ENCODE measurements at places on chromosomes 7 and 10.
A peak's percentile ranks its signal among the peaks of the same experiment; 100 is the strongest.

DNA sequence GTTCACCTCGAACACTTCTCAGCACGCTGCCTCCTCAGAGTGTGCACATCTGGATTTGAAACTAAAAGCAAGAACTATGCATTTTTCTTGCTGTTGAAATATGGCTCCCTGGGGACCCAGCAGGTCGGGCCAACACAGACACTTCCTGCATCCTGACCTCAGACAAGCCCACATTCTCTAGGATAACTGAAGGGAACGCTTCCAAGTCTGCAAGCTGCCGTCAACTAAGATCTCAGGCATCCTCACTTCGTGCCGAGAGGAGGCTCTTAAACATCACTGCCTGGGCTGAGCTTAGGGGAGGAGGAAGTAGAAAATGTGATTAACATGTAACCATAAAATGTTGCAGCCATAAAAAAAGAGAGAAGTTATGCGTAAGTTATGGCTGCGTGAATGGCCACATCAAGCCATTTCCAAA lies 65.5 kb downstream of the PYROXD2 start:
- no peak for DNase-seq

GRCh38 chr10:14918964-14919363 lies 34.9 kb downstream of the DCLRE1C start:
- no peak for DNase-seq

- DNase-seq: peak; percentile 31
Observed at GRCh38 chr7:151051108-151051507, 2.8 kb downstream of the ASIC3 start.

DNA sequence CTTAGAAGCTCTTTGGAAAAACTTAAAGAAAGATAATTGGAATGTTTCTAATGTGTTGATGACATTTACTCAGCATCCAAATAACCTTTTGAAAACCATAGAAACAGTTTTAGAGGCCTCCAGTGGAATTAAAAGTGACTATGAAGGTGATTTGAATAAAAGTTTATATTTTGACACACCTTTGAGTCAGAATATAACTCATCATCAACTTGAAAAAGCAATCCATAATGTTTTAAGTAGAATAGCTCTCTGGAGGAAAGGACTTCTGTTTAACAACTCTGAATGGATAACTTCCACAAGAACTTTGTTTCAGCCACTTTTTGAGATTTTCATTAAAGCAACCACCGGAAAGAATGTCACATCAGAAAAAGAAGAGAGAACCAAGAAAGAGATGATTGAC lies 108.2 kb downstream of the ABCA13 start:
- no peak for DNase-seq

DNA sequence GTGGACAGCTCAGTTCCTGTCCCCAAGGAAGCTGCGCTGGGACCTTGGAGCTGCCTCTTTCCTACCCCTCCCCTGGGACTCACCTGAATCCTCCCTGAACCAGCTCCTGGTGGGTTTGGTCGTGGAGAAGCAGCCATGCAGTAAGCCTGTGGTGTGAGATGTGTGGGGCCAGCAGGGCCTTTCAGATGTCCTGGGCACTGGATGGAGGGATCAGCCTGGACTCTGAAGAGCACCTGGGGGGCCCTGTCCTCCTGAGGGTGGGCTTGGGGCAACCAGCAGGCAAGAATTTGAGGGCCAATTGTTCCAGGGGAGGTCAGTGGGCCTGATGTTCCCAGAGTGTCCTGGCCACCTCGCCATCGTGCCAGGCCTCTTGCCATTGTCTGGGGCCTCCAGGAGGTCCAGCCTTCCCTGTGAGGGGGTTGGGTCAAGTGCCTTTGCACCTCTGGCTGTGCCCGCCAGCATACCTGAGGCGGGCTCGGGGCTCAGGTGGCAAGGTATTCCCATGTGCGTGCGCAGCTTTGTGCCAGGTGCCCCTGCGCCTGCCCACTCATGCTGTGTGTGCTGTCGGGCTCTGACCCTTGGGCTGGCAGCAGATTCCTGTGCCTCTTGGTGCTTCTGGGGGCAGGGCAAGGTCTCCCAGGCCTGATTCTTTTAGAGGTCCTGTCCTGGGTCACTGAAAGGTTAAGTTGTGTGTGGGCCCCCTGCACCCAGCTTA lies 7.3 kb downstream of the TRIM8 start:
- no peak for DNase-seq

DNA sequence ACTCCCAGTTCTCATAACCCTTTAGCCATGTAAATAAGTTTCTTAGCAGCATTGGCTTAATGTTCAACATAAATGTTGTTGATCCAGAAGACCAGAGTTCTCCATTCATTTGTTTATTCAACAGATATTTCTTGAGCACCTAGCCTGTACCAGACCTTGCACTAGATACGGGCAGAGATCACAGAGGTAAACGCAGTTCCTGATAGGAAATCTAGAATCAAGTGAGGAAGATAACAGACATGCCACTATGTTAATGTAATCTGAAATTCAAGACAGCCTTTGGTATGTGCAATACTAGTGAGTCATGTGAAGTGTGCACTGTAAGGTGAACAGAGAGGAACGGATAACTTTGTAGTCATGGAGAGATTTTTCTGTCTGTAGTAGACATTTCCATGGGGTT lies 3.0 kb downstream of the BUB3 start:
- DNase-seq: no peak

GRCh38 chr7:135620980-135621850 lies 41.1 kb upstream of the STMP1 start:
- DNase-seq: no peak

DNA sequence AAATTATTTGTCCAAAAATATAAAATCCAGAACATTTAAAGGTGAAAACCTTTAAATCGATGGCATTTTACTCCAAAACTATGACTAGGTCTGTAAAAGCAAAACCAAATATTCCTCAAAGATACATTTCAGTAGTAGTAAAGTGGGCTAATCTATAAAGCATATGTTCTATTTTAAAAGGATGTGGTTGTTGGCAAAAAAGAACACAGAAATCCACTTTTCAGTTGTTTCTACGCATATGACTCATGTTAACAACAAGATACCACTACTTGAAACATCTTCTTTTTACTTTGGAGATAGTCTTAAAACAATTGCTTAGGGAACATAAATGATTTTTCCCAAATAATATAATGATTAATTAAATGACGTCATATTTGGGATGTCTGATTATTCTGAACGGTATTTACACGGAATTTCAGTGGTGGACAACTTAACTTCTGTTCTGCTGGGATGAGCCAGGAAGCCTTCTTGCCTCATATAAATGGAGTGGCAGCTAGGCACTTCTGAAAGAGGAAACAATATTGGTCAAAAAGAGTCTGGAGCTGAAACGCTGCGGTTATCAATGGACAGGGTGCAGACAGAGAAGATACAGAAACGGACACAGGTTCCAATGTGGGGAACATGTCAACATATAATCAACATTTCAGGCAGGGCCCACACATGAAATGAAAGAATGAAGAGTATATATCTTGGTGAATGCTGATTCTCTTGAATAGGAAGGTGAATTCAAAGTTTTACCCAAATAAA lies 78.5 kb downstream of the ETV1 start:
- no peak for DNase-seq
